ENCODE measurements at places on chromosomes 7 and 10.

GRCh38 chr10:48480397-48481374, 124.2 kb downstream of the ARHGAP22 start:
- no peak for DNase-seq

GRCh38 chr7:98464558-98464940, 63.7 kb upstream of the BAIAP2L1 start:
- no peak for DNase-seq

DNA sequence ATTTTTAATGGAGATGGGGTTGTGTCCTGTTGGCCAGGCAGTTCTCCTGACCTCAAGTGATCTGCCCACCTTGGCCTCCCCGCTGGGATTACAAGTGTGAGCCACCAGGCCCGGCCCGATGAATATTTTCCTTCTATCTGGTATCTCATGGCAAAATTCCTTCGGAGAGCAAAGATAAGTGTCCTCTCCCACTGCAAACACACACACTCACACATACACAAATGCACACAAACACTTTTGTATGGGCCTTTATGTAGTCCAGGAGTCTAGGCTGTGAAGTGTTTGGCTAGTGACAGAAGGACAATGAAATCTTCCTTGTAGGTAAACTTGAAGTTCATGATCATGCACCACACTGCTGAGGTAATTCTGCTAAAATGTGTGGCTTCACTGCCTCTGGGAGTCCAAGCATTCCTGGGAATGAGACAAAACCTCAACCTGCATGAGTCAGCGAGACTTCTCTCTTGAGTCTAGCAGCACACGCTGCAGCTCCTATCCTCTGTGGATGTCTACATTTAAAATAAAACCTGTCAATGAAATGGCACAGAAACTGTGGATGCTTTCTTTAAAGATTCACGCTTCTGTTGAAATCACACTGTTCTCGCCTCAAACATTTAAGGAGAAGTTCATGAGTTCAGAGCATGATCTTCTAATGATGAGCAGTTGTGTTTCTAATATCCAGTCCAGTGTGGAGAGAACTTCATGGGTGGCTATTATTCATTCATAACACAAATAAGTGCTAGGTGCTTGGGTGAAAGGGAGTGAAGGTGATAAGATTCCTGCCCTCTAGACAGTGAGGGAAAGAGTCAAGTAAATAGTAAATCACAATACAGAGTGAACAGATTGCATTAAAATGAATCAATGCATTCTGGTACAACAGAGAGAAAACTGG, 96.5 kb downstream of the NRP1 start:
- no peak for DNase-seq

GRCh38 chr10:13414855-13415254, 66.8 kb upstream of the SEPHS1 start:
- DNase-seq: no peak

- DNase-seq: no peak
Measured at GRCh38 chr7:34931739-34932138, 105.5 kb downstream of the DPY19L1 start.

GRCh38 chr10:17023386-17024298, 106.0 kb downstream of the CUBN start:
- peak; percentile 76 for DNase-seq

- DNase-seq: no peak
Measured at GRCh38 chr7:1906087-1906830, 236.2 kb downstream of the ELFN1 start.

- no peak for DNase-seq
Measured at GRCh38 chr10:59825932-59826331, 72.7 kb upstream of the MRLN start.

- DNase-seq: no peak
Measured at GRCh38 chr7:7765422-7765821, 47.0 kb upstream of the RPA3 start.

DNA sequence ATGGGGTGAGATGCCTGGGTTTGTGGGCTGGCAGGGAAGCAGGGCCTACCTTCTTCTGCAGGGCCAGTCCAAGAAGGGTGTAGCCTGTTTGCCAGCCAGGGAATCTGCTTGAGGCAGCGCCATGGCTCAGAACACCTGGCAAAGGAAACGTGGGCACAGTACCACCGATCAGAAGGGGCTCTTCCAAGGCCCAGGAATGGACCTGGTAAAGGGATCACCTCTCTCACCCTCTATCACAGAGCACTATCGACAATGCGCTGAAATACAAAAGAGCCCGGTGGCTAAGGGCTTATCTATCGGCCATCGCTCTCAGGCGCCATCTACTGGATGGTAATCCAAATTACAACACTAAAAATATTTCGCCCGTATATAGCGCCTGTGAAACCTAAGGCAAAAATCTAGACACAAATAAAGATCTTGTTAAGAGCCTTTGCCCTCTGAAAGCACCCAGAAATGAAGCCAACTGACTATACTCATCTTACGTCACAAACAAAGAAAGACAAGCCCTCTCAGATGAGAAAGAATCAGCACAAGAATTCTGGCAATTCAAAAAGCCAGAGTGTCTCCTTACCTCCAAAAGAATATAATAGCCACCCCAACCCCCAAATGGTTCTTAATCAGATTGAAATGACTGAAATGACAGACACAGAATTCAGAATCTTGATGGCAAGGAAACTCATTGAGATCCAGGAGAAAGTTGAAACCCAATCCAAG, 217.8 kb upstream of the HPS1 start:
- DNase-seq: peak; percentile 22

GRCh38 chr10:43322769-43323168, 48.7 kb upstream of the FXYD4 start:
- DNase-seq: peak; percentile 79

DNA sequence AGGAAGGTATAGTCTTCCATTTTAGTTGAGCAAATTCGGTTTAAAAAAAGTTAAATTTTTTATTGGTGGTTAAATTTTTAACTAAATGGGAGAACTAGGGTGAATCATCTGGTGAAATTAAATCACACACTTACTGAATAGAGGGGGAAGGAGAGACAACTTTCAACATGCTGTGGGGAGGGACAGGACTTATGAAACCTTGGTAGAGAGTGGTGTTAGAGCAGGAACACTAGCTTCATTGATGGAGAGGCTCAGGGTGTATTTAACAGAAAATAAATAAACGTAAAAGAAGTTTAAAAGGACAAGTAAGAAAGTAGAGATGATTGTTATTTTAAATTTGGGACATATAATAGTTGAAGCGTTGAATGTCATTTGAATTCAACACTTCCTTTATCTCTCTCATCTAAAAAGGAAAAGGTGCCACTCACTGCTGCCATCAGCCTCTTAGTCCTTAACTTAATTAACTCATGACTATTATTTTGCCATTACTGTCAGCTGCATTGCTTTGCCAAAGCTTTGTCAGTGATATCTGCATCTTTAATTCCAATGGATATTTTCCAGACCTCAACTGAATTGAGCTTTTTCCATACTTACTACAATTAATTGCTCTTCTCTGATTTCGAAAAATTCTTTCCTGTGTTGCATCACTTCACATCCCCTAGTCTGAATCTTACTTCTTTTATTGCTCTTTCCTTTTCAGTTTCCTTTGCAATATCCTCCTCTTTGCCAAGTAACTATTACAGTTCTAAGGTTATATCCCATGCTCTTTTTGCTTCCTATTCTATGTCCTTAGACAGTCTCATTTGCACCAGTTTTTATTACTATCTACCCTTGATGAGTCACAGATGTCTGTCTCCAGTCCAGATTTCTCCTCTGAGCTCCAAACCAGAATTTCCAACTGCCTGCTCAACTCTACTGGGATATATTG, 71.7 kb downstream of the GNAT3 start:
- DNase-seq: no peak

GRCh38 chr10:97279121-97279815, 13.2 kb downstream of the ARHGAP19 start:
- no peak for DNase-seq

DNA sequence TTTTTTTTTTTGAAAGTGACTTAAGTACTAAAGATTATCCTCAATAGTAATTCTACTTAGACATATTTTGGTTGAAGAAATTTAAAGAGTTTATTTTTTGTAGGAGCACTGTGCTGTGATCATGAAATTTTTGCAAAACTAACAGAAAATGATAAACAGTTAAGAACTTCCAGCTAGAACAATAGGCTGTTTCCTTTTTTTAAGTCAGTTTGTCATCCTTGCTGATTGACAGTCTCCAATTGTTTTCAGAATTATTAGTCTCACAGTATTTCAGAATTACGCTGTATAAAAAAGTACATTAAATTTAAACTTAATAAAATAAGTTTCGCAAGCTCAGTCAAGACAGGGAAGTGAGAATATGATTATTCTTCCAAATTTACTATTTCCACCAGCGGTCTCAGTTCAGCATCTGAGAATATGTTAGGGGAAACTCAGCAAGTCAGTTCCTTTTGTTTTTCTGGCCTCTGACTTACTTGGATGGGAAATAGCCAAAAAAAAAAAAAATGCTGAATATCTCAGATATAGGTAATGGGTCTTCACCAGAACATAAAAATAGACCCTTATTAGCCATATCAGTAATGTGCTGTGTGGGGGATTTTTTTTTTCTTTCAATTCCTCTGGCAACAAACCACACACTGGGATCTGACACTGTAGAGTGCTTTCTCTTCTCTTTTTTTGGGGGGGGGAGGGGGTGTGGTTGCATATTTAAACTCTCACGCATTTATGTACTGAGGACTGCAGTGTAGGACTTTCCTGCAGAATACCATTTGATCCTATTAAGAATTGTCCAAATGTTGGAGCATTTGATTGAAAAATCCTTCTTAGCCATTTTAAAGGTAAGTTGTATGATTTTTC, at the start of gene CD36:
TSS of gene CD36 (plus strand) at position 732 of the 855 bp plus-strand sequence. CDS start 8,099 bp downstream, outside the sequence.
- DNase-seq: no peak

DNA sequence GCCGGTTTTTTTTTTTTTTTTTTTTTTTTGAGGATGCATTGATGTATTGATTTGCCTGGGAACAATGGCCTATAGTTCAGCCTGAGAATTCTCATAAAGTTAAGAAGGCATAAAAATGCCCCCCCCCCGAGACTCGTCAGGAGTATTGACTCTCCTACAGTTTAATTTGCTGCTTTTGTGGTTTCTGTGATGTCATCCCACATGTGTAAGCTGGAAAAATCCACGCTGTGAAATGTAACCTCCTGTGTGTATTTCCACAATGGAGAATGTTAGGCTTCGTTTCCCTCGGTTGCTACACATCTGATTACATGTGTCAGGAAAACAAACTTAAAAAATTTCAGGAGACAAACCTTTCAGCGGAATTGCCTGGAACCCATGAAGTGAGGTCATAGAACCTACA, 117.9 kb downstream of the FANK1 start:
- DNase-seq: no peak

GRCh38 chr7:55185321-55185802, 166.5 kb downstream of the EGFR start:
- DNase-seq: no peak

GRCh38 chr10:17854044-17854652, 45.0 kb downstream of the MRC1 start:
- no peak for DNase-seq

- DNase-seq: no peak
Measured at GRCh38 chr7:133022661-133023060, 59.2 kb downstream of the CHCHD3 start.

DNA sequence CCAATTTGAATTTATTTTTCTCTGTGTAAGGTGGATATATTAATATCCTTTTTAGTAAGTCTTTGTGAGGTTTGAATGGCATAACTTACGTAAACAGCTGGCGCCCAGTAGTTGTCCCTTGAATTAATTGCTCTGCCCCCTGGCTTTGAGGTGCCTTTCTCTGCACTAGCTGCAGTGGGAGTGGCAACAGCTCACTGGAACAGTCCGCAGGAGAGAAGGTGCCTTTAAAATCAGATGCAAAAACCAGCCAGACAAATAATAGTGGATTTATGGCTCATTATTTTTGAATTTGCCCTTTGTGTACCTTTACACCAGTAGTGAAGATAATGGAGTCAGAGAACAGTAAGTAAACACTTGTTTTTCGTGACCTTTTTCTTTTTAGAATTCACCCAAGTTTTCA, 11.8 kb downstream of the FERD3L start:
- no peak for DNase-seq

- no peak for DNase-seq
Measured at GRCh38 chr7:149254181-149254858, 7.7 kb upstream of the ZNF783 start.

DNA sequence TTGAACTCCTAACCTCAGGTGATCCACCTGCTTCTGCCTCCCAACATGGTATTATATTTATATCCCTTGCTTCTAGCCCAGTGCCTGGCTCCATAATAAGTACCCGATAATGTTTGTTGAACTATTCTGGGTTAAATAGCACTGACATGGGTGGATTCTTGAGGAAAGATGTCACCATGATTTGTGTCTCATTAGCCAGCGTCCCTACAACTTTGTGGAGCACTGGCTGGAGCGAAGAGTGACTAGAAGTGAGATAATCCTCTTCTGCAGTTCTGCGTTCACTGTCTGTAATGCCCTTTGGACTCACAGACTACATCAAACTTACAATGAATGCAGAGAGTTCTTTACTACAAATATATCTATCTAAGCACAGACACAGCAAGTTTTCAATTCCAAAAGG, 16.9 kb upstream of the AKR1E2 start:
- no peak for DNase-seq

- DNase-seq: no peak
Measured at GRCh38 chr7:69335331-69335730, 262.9 kb upstream of the AUTS2 start.

GRCh38 chr10:95254629-95255028, 36.2 kb downstream of the PDLIM1 start:
- DNase-seq: no peak

All from stimulated activated CD4-positive, alpha-beta T cell treated with anti-CD3 and anti-CD28 coated beads, Interleukin-2, amount 100 ng/mL, for 24 hours (primary cell).